ENCODE measurements at places on chromosomes 6 and 20.

- no peak for DNase-seq
Measured at GRCh38 chr6:112683106-112683505, 336.0 kb downstream of the RFPL4B start.

DNA sequence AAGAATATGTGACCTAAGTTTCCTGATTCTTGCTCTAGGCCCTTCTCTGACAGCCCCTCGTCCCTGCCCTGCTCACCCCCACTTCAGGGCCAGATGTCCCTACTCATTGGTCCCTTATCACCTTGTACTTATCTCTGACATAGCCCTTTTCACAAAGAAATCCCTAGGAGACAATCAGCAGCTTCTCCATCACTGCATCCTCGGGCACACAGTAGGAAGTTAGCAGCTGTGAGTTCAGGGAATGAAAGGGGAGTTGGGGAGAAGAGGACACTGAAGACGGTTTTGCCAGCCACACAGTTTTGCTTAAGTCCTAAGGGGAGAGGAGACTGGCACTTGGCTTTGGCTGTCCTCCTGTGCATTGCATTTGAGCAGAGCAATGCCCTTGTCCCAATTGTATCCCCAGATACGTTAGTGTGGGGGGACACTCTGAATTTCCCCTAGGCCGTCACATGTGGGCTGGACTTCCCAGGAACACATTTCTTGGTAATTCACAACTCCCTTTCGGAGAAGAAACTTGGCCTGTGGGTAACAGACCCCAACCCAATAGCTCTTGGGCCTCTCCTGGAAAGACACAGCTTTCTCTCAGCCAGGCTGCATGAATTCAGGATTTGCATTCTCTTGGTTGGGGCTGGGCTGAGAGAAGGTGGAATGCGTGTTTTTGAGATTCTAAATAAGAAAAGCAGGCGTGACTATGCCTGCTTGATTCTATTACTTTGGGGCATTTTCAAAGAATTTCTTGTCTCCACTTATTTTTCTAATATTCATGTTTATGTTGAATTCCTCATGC is 177.6 kb downstream of the UST start:
- DNase-seq, result no peak

DNA sequence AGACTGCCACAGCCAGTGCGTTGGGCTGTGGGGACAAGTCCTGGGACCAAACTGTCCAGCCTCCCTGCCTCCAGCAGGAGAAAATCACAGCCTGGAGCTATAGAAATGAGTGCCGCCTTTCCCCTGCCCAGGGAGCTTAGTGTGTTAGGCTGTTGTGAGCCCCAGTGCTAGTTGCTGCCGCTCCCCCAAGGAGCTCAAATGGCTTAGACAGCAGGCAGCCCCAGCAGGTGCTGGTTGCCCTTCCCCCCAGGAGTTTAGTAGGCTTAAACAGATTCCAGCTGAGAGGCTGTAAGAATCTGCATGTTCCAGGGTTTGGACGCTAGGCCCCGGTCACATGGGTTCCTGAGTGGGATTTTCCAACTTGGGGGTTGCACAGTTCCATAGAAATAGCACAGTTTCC is 27.2 kb upstream of the HMGN3 start:
- DNase-seq, result no peak

GRCh38 chr20:20037960-20038359 is 14.3 kb downstream of the CRNKL1 start:
- peak; percentile 46 for DNase-seq

- DNase-seq, result no peak
Measured at GRCh38 chr6:20025681-20026080, 186.6 kb downstream of the MBOAT1 start.

Measured in fibroblast of skin of abdomen (primary cell).